ENCODE measurements at places on chromosomes 11 and 22.

DNA sequence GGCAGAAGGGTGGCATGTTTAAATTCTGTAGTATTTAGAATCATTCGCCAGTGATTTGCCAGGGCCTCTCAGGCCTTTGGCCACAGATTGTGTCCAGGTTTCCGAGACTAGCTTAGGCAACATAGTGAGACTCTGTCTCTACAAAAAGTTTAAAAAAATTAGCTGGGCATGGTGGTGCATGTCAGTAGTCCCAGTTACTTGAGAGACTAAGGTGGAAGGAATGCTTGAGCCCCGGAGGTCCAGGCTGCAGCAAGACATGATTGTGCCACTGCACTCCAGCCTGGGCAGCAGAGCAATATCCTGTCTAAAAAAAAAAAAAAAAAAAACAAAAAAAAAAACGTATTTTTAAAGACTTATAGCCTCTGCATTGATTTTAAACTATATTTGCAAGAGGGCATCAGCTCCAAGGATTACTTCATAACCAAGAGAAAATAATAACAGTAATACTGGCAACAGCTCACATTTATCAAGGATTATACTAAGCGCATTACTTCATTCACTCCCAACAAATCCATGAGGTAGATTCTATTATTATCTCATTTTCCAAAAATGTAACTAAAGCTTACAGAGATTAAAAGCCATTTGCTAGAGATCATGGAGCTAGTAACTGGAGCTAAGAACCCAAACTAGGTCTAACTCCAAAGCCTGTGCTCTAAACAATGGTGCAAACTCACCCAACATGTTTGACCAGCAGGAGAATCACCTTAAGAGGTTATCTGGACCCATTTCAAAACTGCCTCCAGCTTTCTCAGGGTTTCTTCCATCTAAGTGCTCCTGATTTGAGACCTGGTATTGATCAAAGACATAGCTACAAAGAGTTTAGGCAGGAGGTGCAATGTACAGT, 32.6 kb upstream of the SLC6A5 start:
- DNase-seq = no peak

DNA sequence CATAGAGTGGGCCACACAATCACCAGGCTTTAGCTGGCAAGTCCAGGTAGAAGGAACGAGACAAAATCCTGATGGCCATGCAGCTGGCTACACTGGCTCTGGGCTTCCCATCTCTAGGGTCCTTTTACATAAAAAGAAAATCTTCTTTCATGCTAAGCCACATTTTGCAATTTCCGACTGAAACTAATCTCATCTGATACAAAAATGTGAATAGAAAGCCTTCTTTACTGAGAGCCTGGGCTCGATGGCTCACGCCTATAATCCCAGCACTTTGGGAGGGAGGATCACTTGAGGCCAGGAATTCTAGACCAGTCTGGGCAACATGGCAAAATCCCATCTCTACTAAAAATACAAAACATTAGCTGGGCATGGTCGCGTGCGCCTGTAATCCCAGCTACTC, 67.2 kb downstream of the MICAL3 start:
- no peak for DNase-seq

DNA sequence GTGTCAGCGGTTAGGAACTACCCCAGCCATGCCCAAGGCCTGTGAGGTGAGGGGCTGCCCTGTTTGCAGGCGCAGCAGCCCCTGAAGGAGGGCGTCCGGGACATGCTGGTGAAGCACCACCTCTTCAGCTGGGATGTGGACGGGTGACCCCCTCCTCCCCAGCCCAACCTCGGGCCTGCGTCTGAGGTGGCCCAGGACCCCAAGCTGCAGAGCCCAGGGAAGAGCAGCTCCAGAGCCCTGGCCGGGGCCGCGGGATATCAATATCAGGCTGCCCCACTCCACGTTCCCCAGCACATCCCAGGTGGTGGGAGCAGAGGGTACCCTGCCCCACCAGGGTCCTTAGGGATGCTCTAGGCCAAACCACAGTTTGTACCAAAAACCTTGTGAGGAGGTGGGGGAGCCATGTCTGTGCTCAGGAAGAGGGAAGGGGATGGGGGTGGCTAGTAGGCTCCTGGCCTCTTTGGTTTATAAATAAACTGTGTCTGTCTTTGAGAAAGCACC, 39.3 kb downstream of the SGSM3 start:
- DNase-seq = no peak

- no peak for DNase-seq
These were observed 8.7 kb downstream of the PNPLA5 start for GRCh38 chr22:43883012-43883661.

DNA sequence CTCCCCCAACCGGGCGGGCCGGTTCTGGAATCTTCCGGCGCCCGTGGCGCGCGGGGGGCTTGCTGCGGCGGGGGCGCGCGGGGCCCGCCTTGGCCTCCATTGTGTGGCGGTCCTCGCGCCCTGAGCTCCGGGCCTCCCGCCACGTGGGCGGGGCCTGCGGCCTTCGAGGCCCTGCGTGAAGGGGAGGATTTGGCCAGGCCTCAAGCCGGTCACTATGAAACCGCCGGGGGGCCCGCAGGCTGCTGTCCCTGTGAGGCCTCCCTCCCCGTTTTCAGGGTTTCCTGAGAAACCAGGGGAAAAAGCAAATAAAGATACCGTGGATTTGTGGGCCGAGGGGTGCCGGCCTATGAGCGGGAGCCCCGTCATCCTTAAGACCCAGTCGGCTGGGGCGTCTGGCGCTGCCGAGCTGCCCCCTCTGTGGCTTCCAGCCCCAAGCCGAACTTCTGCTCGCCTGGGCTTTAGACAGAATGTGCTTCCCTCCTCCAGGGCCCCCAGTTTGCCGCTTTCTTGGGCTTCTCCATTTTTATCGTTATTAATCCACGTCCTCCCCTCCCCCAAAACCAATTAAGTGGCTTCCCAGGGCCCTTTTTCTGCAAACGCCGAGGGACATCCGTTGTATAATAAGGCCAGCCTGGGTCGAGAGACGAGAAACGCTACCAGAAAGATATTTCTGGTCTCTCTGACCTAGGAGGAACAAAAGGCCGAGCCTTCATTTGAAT, 602 bp downstream of the EWSR1 start:
- no peak for DNase-seq

GRCh38 chr11:114447892-114448291, 8.6 kb downstream of the REXO2 start:
- no peak for DNase-seq

- DNase-seq = no peak
These were observed 812.1 kb downstream of the TBC1D22A start for GRCh38 chr22:47574556-47574955.

- DNase-seq = no peak
These were observed 18.3 kb downstream of the AMOTL1 start for GRCh38 chr11:94786264-94787126.

- no peak for DNase-seq
These were observed 71.7 kb downstream of the DBX1 start for GRCh38 chr11:20088397-20089225.

DNA sequence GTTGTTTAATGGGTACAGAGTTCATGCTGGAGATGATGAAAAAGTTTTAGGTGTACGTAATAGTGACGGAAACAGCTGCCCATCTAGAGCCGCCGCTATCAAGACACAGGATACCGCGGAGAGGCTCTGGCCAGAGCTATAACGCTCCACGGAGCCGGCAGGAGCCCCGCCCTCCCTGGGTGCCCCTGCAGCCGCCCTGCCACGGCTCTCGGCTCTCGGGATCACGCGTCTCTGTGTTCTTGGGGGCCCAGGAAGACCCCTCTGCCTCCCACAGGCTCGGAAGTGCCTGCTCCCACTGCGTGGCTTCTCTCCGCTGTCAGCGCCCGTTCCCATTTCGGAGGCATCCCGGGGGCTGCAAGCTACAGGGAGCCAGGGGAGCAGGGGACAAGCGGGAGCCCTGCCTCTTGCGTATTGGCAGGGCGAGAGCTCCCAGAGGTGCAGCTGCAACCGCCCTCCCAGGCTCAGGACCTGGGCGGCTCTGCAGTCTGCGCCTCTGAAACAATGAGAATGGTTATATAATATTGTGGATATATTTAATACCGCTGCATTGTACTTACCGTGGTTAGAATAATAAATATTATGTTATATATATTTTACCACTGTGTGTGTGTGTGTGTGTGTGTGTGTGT, 13.7 kb downstream of the GLYATL2 start:
- no peak for DNase-seq

- no peak for DNase-seq
These were observed 30.7 kb downstream of the NADSYN1 start for GRCh38 chr11:71483692-71484091.

DNA sequence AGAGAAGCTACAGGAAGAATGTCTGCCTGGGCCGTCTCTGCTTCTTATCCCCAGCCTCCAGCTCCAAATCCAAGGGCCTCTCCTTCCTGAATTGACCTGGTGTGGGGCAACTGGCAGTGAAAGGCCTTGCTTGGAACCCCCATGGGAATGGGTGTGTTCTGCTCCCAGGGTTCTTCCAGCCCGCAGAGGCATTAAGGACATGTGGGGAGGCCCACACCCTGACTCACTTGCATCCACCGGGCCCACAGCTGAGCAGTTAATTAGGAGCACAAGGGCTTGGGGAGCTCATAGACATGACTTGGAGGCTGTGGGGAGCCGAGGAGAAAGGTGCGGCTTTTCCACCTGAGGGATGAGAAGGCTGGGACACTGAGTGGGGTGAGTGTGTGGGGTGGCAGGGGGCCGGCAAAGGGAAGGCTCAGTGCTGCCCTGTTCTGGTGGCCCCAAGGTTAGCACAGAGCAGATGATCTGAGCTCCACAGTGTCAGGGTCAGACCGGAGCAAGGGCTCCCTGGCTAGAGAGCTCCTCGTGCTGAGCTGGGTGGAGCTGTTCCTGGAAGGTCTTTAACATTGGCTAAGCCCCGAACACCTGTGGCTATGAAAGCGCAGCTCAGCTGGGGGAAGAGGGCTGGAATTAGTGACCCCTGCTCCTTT, 64.5 kb upstream of the NECTIN1 start:
- DNase-seq = no peak

DNA sequence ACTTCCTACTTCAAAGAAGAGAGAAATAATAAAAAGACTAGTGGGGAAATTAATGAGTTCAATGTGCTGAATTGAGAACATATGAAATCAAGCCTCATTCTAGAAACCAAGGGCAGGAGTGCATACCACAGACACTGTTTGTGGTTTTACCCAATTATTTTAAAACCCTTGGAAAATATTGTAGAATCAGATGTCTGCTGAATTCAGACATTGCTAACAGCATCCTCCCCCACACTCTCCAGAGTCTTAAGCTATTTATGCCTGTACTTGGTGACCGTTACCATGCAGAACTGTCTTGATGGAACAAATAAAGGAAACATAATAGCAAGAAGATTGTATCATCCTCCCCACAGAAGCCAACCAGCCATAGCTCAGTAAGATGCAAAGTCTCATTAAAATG, 850.1 kb downstream of the NTM start:
- DNase-seq = no peak

DNA sequence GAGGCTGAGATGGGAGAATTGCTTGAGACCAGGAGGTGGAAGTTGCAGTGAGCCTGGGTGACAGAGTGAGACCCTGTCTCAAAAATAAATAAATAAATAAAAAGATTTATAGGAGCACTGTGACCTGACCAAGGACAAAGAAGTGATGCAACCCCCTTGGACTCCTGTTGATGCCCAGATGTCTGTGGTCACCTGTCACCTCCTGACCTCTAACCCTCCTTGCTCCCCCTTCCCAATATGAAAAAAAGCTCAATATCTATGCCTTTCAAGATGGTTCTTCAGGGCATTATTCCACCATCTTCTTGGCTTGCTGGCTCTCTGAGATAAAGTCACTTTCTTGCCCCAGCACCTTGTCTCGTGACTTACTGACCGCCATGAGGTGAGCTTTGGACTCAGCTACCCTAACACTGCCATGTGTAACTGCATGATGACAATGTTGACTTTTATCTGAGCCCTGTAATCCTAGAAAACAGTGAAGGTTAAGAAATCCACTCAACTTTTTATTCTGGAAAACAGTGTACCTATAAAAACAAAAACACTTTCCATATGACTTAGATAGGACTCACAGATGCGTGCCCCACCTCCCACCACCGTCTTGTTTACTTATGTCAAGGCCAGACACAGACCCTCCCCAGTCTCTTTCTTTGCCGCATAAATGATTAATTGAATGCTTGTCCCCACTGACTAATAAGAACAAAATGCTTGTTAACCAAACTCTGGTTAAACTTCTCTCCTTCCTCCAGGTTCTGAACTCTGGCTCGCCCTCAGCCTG, 360.5 kb downstream of the BUD13 start:
- no peak for DNase-seq

- no peak for DNase-seq
These were observed 51.6 kb downstream of the GRAMD1B start for GRCh38 chr11:123481640-123482039.

GRCh38 chr11:86483940-86484794, 109.5 kb downstream of the CCDC81 start:
- DNase-seq = no peak

GRCh38 chr11:122197066-122197987, 81.3 kb upstream of the BLID start:
- DNase-seq = no peak

GRCh38 chr11:133712051-133712560, 133.2 kb downstream of the SPATA19 start:
- DNase-seq = no peak

DNA sequence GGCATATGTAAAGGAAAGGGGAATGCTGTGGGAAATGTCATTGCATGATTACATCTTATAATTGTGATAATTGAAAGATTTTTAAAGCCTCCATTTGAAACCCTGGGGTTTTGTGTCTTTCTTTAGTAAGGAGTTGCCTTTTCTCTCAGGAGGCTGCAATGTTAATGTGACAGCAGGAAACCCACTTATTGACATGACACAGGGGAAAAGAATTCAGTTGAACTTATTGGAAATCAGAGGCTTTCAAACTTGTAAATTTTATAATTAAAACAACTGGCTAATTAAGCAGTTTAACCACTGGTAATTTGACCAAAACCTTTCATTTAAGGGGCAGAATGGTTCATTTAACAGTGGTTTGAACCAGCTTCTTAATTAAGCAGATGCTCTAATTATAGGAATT, 31.2 kb downstream of the MRPL48 start:
- no peak for DNase-seq

- DNase-seq = no peak
These were observed 132.7 kb upstream of the RCN1 start for GRCh38 chr11:31958076-31958735.

DNA sequence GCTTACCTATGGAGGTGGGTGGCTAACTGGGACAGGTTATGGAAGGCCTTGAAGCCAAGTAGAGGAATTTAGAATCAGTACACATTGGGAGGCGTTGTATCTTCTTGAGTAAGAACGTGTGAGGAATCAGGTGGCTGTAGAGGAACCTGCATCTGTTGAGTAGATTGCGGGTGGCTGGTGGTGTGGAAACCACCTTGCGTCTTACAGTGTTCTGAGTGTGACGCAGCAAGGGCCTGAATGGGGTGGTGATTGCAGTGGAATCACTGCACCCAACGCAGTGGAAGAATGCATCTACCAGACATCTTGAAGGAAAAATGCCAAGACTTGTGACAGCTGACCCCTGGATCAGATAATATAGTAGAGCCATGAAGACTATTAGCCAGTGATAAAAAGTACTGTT, 110.8 kb upstream of the NNMT start:
- no peak for DNase-seq

GRCh38 chr11:66011785-66012303, at the start of gene CST6:
Gene CST6, plus strand, starts transcription at chr11:66012008. Its CDS starts 37 bp downstream, at chr11:66012045.
- DNase-seq = no peak

- no peak for DNase-seq
These were observed 48.7 kb upstream of the TEAD1 start for GRCh38 chr11:12625438-12626071.

- DNase-seq = no peak
These were observed 14.8 kb downstream of the VPS37C start for GRCh38 chr11:61146416-61146815.

- no peak for DNase-seq
These were observed 127.9 kb upstream of the NECTIN1 start for GRCh38 chr11:119856681-119857485.

- peak; percentile 75 for DNase-seq
These were observed 65.6 kb downstream of the BTG4 start for GRCh38 chr11:111446404-111447111.

GRCh38 chr11:3920148-3920852, 64.8 kb downstream of the STIM1 start:
- DNase-seq = no peak
